ENCODE measurements at places on chromosomes 5 and 9.
A peak's percentile ranks its signal among the peaks of the same experiment; 100 is the strongest.

- peak; percentile 27 for DNase-seq
These were observed 388.5 kb downstream of the CAAP1 start for GRCh38 chr9:26504057-26504456.

DNA sequence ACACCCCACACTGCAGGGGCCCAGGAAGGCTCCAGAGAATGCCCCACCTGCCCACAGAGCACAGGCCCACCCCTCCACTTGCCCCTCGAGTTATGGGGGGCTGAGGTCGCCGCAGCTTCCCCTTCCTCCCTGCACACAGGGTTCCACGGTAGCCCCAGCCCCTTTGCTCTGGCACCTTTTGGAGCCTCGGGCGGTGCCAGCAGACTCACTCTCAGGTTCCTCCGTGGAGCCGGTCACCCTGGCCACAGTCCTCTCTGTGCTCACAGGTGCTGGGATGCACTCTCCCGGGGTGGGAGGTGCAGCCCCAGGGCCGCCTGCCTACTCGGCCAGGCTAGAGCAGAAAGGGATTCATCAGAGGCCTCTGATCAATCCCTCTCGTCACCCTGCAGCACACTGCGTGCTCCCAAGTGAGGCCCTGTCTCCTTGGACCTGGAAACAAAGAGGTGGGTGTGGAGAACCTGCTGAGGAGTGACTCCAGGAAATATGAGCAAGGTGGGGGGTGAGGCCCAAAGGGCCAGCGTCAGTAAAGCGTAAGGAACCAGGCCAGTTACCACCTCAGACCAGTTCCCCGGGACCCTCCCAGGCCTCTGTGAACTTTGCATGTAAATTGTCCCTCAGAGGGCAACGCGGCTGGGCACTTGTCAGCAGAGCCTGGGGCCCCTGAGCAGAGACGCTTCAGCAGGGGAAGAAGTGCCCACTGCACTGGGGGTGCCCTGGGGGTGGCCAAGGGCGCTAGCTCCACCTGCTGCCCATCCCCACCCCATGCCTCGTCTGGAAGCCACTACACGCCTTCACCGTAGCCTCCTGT is 167.8 kb downstream of the OLFM1 start:
- no peak for DNase-seq

GRCh38 chr5:60404171-60404570 is 295.8 kb downstream of the DEPDC1B start:
- DNase-seq: no peak

DNA sequence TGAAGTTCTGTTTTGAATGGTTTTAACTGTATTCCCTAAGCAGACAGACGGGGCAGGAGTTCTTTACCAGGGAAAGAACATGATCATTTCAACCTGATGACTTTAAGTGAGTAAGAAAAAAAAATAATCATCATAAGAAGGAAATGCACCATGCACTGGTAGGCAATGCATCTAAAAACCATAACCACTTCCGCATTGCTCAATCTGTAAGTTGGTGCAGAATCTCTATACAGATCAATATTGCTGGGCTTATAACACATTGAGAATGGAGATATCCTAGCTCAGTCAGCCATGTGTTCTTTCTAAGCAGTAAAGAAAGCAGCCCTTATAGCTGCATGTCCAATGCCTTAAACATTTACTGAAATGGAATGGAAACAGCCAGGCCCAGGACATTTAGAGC is 407.1 kb upstream of the DMAC1 start:
- no peak for DNase-seq

GRCh38 chr5:159304961-159305595 is 25.2 kb downstream of the IL12B start:
- DNase-seq: no peak

DNA sequence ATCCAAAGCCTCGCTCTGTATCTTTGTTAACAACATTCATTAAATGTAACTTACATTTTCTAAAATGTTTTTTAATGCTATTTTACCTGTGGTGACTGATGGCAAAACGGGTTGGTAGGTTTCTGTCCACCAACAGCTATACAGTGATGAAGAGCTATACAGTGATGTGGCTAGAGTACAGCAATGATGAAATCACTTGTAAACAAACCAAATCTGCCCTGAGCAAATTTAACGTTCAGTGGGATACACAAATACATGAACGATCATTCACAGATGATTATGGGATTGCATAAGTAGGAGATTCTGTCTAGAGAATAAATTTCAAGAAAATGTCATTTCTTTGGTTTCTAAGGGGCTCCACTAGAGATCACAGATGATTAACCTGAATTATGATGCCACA is 132.7 kb downstream of the MPDZ start:
- DNase-seq: no peak

DNA sequence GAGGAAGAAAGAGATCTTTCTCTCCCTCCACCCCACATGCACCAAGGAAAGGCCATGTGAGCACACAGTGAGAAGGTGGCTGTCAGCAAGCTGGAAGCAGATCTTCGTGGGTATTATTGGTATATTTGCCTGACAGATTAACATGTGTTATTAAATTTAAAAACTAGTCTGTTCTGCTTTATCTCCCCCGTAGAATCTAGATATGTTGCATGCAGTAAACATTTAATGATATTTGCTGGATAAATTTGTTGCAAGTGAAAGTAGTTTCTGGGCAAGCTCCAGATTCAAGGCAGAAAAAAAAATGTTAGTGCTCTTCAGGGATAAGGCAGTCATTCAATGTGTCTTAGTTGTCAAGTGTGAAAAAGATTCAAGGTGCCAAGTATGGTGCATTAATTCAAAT is 215.0 kb upstream of the TAS2R1 start:
- no peak for DNase-seq

DNA sequence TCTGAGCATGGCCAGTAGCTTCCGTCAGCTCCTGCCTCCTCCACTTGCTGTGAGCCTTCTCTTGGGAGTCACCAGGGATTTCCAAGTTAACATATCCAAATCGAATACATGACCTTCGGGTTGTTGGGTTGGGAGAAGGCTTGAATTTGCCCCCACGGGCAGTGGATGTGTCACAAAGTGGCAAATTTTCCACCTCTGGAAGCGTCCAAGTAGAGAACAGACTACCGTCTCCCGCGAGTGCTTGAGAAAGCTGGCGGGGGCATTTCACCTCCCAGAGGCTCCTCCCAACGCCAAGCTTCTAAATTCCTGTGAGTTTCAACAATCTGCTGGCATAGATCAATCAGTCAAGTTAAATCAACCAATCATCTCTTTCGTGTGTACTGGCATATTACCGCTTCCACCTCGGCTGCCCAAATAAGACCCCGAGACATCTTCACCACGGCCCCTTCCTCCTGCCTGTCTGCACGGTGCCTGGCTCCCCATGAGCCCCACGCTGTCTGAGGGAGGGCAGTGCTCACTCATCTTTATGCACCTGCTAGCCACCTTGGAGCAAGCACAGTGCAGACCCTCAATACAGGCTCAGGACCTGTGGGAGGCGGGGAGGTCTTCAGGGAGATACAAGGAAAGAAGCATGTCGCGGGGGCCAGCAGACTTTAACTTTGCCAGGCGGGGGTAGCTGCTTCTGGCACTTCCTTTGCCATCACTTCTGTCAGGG is 79.1 kb downstream of the MRPL36 start:
- no peak for DNase-seq

DNA sequence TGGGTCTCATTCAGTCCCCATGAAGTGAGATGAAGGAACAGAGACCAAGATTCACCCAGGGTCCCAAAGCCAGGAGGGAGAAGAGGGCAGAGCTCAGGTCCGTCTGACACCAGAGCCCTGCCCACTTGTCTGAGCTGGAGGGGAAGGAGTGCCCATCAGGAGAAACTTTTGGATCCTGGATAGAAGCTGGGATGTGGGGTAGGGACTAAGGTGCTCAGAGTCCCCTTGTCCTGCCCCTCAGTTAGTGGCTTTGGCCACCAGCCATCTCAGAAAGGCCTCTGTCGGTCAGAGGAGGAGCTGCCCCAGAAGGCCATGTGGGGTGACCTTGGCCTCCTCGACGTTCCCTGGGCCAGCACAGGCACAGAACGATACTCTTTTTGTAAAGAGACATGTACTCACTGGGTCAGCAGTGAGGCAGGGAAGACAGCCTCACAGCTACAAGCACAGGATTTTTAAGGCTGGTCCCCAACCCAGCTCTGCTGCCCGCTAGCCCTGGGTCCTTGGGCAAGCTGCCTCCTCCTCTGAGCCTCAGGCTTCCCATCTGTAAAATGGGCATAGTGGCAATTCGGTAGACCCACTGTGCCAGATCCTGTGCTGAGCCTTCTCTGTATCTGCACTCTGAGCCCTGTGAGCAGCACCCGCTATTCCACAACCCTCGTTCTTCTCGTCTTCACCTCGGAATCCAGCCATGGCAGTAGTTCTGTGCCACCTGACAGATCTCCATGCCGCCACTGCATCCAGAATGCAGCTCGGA is 49.4 kb downstream of the C9orf50 start:
- no peak for DNase-seq

DNA sequence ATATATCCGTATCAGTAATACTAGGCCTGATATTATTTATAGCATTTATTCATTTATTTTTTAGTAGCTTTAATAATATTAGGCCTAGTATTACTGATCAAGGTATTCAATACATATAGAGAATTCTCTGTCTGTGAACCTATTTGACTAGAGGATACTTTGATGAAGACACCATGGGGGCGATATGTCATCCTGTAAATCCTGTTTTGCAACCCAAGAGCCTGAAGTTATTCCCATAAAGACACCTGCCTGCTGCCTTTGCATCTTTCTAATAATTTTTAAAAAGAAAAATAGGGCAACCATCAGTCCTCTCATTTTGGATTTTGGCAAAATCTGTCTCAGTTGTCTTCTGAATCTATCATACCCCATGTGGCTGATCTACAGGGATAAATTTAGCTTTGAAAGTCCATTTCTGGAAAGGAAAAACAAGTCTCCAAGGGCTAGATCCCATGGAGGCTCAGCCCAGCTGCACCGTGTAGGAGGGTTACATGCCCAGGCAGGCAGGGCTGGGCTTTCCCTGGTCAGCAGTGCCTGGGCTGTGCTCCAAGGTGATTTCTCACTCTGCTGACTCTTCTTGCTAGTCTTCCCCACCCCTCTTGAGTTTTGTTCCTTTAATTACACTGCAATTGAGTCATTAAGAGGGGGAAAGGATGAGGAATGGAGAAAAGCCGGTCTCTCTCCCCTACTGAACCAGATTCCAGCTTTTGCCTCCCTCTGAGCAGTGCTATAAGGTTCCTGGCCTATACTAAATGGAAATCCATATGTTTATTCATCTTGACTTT is 169.0 kb downstream of the TRIM32 start:
- DNase-seq: no peak

GRCh38 chr5:81121836-81122630 is 111.1 kb upstream of the CKMT2 start:
- no peak for DNase-seq

- no peak for DNase-seq
These were observed 57.2 kb downstream of the RFX3 start for GRCh38 chr9:3468421-3469205.

DNA sequence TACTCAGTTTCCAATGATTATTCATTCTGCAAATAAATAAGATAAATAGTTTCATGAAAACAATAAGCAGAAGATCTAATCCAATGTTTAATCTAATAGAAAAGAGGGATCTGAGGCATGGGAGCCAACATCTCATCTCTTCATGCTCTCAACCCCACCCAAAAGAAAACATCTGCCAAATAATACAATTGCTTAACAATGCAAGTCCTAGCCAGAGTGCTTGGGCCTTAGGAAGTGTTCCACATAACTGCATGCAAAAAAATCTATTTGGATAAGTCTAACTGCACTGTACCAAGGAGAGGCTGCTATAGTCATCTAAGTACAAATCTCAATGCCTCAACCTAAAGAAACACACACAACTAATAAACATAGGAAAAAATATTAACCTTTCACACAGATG is 606.0 kb downstream of the CDH9 start:
- DNase-seq: peak; percentile 39

DNA sequence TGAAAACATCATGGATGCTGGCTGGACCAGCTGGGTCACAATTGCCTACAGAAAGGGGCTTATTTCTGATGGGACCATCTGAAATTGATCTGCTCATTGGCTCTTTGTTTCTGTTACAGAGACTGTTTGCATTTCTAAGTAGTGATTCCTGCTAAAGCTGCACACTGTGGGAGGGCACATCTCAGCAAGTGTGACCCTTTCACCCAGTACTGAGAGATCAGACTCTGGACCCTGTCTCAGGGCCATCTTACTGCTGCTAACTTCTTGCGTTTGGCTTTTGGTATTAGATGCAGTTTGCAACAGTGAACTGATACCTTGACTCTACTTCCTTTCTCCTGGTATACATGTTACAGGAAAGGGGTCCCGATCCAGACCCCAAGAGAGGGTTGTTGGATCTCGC is 24.5 kb upstream of the KDM4C start:
- no peak for DNase-seq

DNA sequence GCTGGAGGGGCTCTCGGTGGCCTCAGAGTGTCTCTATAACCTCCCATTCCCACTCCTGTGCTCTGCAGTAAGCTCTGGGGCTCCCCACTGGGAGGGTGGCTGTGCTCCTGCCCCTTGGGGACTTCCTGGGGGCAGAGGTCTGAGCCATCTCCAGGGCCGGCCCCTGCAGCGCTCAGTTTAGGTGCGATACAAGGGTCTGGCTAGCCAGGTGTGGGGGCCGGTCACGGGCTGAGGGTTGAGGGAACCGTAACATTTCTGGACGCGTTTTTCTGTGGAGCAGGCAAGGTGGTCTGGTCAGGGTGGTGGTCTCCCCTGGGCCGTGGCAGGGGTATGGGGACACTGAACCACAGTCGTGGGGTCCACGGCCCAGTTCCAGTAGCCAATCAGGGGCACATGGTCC is 38.0 kb upstream of the SLC6A19 start:
- DNase-seq: no peak

DNA sequence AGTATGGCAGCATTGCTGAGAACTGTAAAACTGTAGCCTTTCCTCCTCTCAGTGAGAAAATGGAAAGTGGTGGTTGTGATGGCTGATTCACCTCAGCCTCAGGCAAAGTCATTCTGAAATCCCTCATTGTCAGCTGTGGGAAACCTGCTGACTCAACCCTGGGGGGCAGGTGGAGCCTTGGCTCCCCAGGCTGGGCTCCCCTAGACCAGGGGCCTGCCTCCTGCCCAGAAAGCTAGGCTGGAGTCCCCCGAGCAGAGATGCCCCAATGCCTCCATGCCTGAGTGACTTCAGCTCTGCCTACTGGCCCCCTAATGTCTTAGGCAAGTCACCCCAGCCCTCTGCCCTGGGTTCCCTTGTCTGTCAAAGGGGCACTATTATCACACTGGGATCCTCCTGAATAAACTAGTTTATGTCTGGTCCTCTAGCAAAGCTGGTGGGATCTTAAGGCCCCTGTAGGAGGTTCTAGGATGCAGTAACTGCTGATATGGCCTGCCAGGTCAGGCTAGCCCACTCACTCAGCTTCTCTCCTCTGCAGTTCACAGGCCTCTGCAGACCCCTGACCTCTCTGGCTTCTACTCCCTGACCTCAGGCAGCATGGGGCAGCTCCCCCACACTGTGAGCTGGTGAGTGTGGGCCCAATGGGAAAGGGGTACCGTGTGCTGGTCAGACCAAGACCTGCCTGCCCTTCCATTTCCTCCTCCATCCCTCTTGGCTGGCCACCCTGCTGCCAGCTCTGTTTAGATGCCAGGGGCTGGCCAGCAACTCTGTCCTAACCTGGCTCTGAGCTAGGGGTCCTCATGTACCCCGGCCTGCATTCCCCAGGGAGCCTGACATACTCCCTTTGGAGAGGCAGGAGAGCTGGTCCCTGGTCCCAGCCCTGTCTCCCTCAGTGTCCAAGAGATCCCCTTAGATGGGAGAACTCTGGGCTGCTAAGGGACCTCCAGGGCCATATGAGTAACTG is 24.2 kb downstream of the TCF7 start:
- no peak for DNase-seq
